ENCODE measurements at places on chromosomes 6 and 20.

GRCh38 chr6:10733151-10733715, 10.4 kb downstream of the TMEM14C start:
- DNase-seq: no peak

- no peak for DNase-seq
These were observed 212.8 kb upstream of the CST7 start for GRCh38 chr20:24736131-24736843.

DNA sequence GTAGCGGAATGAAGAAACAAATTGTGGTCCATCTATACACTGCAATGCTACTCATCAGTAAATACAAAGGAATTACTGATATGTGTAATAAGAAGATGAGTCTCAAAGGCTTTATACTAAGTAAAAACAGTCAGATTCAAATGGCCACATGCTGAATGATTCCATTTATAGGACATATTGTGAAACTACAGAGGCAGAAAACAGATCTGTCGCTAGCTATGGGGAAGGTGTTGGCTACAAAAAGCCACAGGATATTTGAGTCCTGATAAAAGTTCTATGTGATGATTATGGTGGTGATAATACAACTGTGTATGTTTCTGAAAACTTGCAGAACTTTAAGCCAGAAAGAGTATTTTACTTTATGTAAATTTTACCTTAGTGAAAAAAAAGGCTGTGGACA, 313.2 kb downstream of the HDGFL1 start:
- DNase-seq: no peak

GRCh38 chr6:141464896-141465295, 667.8 kb upstream of the GJE1 start:
- no peak for DNase-seq

DNA sequence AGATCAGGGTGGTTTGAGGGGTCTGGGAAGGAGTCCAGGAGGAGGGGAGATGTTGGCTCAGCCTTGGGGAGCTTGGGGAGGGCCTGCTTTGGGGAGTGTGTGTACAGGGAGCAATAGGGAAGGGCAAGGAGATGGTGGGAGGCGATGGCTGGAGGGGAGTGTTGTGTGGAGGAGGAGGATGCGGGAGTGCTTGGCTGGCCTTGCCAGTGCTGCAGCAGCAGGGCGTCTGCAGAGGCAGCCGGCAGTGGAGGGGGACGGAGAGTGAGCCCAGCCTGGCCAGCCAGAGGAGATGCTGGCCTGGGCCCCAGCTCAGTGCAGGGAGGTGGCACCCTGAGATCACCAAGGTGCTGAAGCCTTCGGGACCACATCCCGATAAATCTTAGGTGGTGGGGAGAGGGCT, 3.9 kb downstream of the IP6K3 start:
- DNase-seq: no peak

DNA sequence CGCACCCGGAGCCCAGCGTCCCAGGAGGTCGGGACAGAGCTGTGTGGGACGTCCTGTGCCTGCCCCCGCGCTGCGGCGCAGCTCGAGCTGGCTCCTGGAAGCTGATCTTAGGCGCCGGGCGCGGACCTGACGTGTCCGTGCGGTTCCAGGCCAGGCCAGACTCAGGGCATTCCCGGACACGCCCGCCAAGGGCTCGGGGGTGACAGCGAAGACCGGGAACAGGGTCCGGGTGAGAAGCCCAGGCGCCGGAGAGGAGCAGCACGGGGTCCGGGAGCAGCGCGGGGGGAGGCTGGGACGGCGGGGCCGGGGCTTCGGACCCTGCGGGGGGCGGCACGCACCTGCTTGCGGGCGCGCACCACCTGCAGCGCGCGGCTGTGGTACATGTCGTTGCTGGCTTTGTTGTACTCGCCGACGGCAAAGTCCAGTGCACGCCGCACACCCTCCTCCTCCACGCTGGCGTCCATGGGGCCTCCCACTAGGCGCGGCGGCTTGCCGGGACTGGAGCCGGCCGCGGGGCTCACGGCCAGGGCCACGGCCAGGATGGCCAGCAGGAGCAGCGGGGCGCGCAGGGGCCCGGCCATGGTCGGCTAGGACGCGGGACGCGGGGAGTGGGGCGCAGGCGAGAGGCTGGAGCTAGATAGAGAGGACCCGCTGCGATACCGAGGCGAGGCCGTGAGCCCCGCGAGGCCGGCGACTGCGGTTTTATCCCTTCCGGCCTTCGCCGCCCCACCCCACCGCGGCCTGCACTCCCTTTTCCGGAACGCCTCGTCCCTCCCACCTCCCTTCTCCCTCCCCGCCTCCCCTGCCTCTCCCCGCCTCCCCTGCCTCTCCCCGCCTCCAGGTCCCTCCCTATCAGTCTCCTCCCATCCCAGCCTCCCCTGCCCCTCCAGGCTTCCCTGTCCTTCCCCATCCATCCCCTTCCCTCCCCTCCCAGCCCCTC, at the start of gene CST3:
TSS of gene CST3 (minus strand) at position 674 of the 940 bp plus-strand sequence. CDS start at position 581, 93 bp downstream.
- peak; percentile 68 for DNase-seq

GRCh38 chr6:156791320-156791850, 14.2 kb downstream of the ARID1B start:
- DNase-seq: no peak

GRCh38 chr6:128456510-128457230, 63.7 kb downstream of the PTPRK start:
- no peak for DNase-seq

DNA sequence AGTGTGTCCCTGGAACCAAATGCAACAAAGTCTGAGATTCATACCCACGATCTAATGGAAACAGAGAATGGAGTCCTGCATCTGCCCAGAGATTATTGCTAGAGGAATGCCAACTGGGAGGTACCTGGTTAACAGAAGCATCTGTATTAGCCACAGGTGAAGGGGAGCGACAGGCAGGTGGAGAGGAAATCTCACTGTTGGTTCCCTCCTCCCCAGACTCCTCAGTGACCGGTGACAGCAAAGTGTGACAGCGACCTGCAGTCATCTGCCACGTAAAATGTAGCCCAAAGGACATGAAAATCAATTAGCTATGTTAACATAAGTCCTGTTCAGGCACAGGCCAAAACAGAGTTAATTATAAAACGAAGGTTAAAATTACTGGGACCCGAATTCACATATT, 336.6 kb downstream of the SYNE1 start:
- no peak for DNase-seq

DNA sequence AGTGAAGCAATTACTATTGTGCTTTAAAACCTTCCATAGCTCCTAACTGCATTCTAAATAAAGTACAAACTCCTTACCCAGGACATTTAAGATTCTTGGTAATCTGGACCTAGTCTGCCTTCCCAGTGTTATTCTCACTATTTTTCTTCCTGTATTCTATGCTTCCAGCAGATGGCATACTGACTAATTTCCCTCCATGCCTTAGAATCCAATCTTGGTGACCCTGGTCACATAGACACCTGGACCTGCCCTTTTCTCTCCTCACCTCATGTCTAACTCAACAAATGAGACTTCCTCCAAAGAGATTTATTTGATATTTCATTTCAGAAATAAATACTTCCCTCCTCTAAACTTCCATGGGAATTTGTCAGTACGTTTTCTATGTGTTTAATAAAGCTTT, 25.8 kb downstream of the ROS1 start:
- no peak for DNase-seq

GRCh38 chr6:134714679-134715078, 235.2 kb downstream of the ALDH8A1 start:
- DNase-seq: no peak

GRCh38 chr6:107021446-107022185, 6.4 kb upstream of the MTRES1 start:
- DNase-seq: no peak

DNA sequence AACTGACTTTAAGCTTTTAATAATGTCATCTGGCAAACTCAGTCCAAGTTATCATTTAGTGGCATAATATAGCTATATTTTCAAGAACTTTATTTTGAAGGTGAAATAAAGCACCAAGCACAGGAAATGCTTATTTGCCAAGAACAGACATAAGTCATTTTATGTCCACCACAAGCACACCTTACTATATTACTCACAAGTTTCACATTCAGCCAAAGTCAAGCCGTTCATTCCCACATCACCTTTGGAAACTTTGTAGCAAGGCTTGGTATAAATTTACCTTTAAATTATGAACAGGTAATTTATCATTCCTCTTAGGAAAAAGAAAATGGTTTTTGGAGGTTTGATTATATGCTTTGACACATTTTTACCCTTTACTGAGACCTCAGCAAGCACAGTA, 236.8 kb upstream of the FKBP1C start:
- no peak for DNase-seq

GRCh38 chr6:6046716-6047115, 40.0 kb upstream of the NRN1 start:
- DNase-seq: no peak

GRCh38 chr6:146224449-146224848, 195.6 kb downstream of the GRM1 start:
- DNase-seq: no peak

GRCh38 chr6:101668496-101669030, 275.1 kb downstream of the GRIK2 start:
- no peak for DNase-seq

GRCh38 chr20:50675671-50676376, 15.5 kb downstream of the RIPOR3 start:
- DNase-seq: no peak
